Colonic mucosa (tissue), 4 donors: ENCODE measurements at places on chromosomes 13 and 19. TPM values are rescaled to one million over a fixed set of nuclear protein-coding genes. Genes with fewer than 3 reads are reported as not detected.

GRCh38 chr19:49573009-49573408 lies 7.3 kb downstream of the NOSIP start:
- DNase-seq = no peak

DNA sequence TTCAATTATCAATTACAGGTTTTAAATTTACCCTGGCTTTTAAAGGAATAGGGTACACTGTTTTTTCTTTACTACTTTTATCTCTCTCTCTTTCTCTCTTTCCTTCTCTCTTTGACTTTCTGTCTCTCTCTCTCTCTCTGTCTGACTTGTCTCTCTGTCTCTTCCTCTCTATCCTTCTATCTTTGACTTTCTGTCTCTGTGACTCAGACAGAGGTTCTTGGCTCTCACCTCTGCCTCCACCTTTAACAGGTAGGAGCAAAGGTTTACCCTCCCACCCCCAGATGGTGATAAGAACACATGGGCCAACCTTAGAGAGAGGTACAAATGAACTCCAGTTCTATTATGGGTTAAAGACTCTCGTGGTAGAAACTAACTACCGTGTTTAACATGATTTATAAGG lies 20.3 kb upstream of the FAM124A start:
- DNase-seq = no peak

DNA sequence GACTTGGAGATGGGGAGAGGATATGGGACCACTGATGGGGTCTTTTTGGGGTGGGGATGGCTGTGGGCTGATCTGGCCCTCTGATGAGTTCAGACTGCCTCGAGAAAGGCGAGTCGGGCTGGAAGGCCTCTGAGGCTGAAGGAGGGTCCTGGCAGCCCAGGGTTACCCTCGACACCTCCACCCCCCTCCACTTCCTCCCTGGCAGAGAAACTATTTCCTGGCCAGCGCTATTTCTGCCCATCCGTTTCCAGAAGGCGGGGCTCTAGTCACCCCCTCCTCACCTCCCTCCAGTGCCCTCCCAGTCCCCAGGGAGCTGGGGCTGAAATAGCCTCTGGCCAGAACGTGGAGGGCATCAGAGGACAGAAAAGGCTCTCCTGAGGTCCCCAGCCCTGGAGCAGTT lies 9.7 kb downstream of the EXOC3L2 start:
- no peak for DNase-seq

Gene SYNGR4
- total RNA-seq = not detected

Gene C19orf44
- total RNA-seq = 3.2 TPM

Gene PPP1R13L
- 25.9 TPM for total RNA-seq

Gene CYP2A6
- 1.4 TPM for total RNA-seq

Gene SLC25A42
- 3.7 TPM for total RNA-seq

DNA sequence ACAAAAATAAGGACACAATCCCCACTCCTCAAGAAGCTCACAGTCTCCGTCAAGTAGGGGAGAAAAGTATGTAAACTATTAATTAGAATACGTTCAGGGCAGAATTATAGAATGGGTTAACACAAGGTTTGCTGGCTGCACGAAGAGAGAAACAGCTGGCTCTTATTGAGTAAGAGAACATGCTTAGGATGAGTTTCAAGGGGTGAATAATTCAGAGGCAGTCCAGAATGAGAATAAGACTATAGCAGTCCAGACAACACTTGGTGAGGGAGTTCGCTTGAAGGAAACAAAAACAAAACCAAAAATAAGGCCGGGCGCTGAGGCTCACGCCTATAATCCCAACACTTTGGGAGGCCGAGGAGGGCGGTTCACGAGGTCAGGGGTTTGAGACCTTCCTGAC lies 61.9 kb downstream of the THSD1 start:
- DNase-seq = no peak
